ENCODE measurements at places on chromosomes 16 and 17. TPM values are rescaled to one million over a fixed set of nuclear protein-coding genes. Genes with fewer than 3 reads are reported as not detected.

DNA sequence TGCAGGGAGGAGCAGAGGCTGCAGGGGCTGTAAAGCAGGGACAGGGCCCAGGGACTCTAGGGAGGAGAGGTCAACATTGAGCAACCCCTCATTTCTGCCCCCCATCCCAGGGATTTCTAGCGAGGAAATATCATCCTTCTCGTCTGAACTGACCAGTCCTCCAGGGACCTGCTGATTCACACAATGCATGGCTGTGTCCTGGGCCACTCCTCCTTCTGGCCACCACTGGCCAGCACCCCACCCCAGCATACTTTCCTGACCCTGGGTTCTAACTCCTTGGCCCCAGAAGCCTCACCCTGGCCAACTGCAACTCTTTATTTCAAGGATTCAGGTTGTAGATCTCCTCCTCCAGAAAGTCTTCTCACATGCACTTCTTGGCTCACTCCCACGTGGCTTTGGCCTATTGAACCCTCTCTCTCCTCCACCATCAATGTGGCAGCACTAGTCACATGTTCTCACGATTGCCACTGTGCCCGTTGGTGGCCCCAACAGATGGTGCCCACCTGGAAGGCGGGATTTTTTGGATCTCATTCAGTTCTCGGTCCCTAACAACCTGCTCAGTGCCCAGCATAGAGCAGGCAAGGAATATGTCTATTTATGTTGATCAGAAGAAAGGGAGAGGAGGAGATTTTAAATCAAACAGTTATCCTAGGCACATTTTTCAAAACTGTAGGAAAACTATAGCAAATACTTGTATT, 41.5 kb downstream of the CUEDC1 start:
- DNase-seq, result no peak

- no peak for DNase-seq
These were observed 39.0 kb downstream of the GRB2 start for GRCh38 chr17:75366432-75366831.

DNA sequence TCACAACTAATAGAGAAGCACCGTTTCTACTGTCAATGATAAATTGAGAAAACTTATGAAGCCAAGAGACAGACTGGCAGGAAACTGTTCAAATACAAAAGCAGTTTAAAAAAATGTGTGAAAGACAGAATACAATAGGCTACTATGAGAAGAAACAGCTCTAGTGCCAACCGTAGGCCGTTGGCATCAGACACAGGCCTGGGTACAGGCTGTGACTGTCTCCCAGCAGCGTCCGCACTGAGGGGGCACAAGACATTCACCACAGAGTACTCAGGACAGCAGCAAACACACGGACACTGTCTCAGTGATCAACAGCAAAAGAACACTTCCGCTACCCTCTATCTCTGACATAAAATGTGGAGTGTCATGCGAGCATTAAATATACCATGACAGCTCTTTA, 7.8 kb upstream of the C1QBP start:
- DNase-seq, result no peak

- DNase-seq, result no peak
These were observed 58.3 kb downstream of the SPACA3 start for GRCh38 chr17:33049781-33050414.

- no peak for DNase-seq
These were observed 54.8 kb downstream of the N4BP1 start for GRCh38 chr16:48555155-48555554.

DNA sequence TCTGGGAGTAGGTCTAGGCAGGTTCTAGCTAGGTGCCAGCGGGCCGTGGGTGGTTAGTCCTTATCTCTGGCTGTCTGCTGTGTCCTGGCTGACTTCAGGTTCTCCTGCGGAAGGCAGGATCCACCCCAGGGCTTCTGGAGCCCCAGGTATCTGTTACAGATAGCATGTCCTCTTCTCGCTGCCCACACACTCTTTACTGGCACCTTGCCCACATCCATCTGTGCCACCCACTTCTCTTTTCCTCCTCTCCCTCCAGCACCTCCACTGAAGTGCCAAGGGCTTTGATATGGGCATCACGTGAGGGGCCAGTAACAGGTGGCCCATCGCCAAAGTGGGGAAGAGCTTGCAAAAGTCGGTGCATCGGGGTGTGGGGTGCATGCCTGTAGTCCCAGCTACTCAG, 4.6 kb upstream of the MPP2 start:
- no peak for DNase-seq

DNA sequence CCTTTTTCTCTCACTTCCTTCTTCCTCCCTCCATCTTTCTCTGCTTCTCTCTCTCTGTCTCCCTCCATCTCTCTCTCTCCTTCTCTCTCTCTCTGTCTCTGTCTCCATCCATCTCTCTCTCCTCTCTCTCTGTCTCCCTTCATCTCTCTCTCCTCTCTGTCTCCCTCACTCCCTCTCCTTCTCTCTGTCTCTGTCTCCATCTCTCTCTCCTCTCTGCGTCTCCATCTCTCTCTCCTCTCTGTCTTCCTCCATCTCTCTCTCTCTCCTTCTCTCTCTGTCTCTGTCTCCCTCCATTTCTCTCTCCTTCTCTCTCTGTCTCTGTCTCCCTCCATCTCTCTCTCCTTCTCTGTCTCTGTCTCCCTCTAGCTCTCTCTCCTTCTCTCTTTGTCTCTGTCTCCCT, 194.1 kb downstream of the GSG1L start:
- DNase-seq, result no peak

DNA sequence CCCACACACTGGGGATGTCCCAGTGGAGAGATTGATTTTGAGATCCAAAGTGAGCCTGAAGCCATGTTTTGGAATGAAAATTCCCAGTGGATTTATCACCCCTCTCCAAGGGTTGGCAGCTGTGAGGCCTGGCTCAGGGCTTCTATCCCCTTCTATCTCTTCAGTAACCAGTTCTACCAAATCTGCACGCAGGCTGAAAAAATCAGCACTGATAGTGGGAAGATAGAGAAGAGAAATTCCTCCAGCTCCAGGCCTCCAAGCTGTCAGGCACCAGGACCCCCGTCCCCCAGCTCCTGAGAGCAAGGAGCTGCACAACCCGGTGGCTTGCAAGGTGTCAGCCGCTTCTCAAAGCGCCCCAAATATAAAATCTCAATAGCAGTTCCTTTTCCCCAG, 1.0 kb downstream of the FLOT2 start:
- no peak for DNase-seq

- DNase-seq, result no peak
These were observed at the start of gene C1QTNF1 for GRCh38 chr17:79023886-79024771. Gene C1QTNF1, plus strand, starts transcription at chr17:79024169. Its CDS starts 19,800 bp downstream, at chr17:79043969.

- DNase-seq, result no peak
These were observed at the start of gene KRT25 for GRCh38 chr17:40755231-40755630. Gene KRT25, minus strand, starts transcription at chr17:40755331. Its CDS starts 60 bp downstream, at chr17:40755271.

DNA sequence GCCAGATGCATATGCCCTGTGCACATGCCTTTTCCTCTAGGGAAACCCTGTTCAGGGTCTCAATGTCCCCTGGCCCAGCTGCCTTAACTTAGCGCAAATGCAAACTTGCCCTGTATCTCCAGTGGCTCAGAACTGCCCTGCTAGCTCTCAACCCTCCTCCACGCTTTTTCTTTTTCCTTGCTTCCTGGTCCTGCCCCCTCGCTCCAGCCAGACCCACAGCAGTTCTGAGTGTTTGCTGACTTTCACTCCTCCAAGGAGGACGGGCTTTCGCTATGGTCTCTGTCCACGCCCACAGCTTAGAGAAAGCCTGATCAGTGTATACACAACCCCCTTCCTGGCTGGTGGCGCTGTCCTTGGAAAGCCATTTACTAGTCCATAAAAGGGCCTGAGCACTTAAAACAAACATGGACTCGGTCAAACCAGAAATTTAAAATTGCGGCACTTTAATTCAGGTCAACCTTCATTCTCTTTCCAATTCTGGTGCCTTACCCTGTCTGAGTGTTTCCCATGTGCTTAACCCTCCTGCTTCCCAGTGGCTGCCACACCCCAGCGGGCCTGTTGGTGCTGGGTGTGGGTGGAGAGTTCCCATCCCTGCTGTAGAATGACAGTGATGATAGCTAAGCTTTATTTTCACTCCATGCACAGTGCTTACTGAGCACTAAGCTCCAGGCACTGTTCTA, 15.6 kb upstream of the TMEM98 start:
- DNase-seq, result no peak

DNA sequence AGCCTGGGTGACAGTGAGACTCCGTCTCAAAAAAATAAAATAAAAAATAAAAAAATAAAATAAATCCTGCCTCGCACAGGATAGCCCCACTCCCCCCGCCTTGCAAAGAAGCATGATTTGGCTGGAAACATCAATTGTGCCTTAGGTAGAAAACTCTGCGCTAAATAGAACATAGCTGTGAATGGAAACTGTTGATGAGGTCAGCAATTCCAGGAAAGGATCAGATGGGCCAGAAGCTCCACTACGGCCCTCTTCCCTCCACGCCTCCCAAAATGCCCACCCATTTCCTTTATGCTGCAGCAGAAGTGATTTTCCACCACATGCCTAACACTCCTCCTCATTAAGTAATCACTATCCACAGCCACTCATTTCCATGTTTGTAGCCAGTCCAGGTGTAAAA, 473.4 kb downstream of the XYLT1 start:
- DNase-seq, result no peak

GRCh38 chr16:78524066-78524595, 424.7 kb downstream of the WWOX start:
- no peak for DNase-seq

DNA sequence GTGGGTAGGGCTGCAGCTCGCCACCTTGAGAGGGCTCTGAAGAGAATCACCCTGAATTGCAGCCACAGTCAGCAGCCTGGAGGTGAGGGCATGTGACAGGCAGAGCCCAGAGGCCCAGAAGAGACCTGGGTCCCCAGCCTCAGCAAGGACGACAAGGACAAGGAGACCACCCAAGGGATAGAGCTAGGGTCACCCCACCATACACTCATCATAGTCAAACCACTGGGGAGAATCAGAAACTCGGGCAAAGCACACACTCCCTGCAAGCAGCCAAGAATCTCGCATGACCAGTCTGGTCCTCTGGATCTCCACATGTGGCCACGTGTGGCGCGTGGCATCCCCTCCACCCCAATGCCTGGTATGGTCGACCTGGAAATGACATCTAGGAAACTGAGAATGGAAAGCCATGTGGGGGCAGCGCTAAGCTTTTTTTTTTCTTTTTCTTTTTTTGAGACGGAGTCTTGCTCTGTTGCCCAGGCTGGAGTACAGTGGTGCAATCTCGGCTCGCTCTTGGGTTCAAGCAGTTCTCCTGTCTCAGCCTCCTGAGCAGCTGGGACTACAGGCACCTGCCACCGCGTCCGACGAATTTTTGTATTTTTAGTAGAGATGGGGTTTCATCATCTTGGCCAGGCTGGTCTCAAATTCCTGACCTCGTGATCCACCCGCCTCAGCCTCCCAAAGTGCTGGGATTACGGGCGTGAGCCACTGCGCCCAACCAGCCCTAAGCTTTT, 4.6 kb upstream of the SPHK1 start:
- no peak for DNase-seq

DNA sequence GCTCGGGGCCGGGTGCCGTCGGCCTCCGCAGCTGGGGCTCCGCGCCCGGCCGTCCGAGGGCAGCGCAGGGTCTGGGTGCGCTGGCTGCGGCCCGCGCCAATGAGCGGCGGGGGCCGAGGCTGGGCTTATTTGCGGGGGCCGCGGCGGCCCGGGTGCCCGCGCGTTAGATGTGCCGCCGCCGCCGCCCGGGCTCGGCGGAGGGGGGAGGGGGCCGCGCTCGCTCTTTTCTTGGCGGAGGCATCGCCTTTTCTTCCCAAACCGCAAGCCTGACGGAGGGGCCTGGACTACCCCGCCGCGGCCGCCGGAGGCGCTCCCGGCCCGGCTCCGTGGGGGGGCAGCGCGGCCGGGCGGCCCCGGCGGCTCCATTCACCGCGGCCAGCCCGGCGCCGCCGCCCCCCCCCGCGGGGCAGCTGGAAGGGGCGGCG, at the start of gene NOTUM:
NOTUM (minus strand) TSS at position 101 of the 425 bp plus-strand sequence. CDS start 278 bp downstream, outside the sequence.
- no peak for DNase-seq

DNA sequence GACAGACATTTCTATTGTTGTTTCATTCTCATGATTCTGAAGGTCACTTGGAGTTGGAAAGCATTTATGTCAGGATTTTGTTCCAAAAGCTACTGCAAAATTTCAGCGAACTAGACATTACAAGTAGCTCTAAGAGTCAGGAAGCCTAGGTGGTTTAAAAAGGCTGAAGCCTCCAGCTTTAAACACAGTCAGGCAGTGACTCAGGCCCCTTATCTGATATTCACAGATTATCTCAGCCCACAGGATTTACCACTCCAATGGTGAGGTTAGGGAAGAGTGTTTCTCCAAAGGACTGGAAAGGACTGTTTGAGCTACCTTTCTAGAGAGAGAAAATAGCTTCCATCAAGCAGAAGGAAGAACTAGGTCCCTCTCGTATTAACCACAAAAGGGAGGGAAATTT, 624.4 kb upstream of the C16orf82 start:
- no peak for DNase-seq

GRCh38 chr17:68701046-68701445, 99.9 kb upstream of the FAM20A start:
- no peak for DNase-seq

DNA sequence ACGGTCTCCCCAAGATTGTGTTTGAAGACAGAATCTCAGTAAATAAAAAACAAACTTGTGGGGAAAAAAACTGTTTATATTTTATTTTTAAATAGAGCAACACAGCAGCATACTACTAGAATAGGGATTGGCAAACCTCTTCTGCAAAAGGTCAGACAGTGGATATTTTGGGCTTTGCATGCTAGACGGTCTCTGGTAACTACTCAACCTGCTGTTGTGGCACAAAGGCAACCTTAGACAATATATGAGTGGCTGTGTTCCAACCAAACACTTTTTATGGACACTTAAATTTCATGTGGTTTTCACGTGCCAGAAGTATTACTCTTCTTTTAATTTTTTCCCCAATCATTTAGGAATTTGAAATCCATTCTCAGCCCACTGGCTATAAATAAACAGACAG, 55.0 kb downstream of the IRX5 start:
- no peak for DNase-seq

Gene CCL22
- total RNA-seq, result not detected

Gene VAT1L
- total RNA-seq, result not detected

Gene SHISA9
- not detected for total RNA-seq

Gene GGA2
- 109 TPM for total RNA-seq

Gene KLHL10
- not detected for total RNA-seq

Gene ITFG1
- 35.9 TPM for total RNA-seq

Gene CA5A
- total RNA-seq, result not detected

Gene GCGR
- total RNA-seq, result not detected

Gene MYH1
- total RNA-seq, result not detected

Gene GUCY2D
- total RNA-seq, result not detected

Gene CCL17
- total RNA-seq, result not detected

Gene B4GALNT2
- total RNA-seq, result not detected

Gene TNS4
- total RNA-seq, result 1.1 TPM

Gene MMP25
- total RNA-seq, result 1.6 TPM

Gene TMEM114
- total RNA-seq, result not detected

Gene ADCY9
- total RNA-seq, result 7.8 TPM

Gene ZNF469
- total RNA-seq, result 0.32 TPM

All from CD4-positive, CD25-positive, alpha-beta regulatory T cell (primary cell).